ENCODE measurements at places on chromosomes 3 and 15. TPM values are rescaled to one million over a fixed set of nuclear protein-coding genes. Genes with fewer than 3 reads are reported as not detected.

Gene MAGEF1
- total RNA-seq, result 22.9 TPM

DNA sequence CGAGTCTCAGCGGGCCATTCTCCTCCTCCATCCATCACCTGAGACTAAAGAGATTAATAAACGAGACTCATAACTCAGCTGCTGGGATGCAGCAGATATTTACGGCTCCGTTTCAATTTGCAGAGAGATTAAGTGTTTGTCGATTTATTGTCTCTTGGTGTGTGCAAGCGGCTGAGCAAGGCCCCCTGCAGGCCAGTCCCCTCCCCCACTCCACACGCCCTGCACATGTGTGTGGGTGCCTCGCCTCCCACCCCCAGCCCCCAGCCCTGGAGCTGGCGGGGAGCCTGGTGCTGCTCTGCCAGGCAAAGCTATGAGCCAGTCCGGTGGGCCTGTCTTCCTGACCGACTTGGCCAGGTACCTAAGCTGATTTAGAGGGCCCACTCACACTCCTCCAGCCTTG, 63.0 kb downstream of the CYP11A1 start:
- no peak for DNase-seq

Gene IGF2BP2
- 165 TPM for total RNA-seq

GRCh38 chr3:49899815-49900214, 3.9 kb downstream of the MST1R start:
- peak; percentile 52 for DNase-seq

GRCh38 chr15:82649226-82649999, 2.2 kb upstream of the CPEB1 start:
- no peak for DNase-seq

- no peak for DNase-seq
Measured at GRCh38 chr3:181710345-181711291, 1.1 kb upstream of the SOX2 start.

GRCh38 chr3:128383316-128384235, 83.1 kb downstream of the DNAJB8 start:
- DNase-seq, result no peak

DNA sequence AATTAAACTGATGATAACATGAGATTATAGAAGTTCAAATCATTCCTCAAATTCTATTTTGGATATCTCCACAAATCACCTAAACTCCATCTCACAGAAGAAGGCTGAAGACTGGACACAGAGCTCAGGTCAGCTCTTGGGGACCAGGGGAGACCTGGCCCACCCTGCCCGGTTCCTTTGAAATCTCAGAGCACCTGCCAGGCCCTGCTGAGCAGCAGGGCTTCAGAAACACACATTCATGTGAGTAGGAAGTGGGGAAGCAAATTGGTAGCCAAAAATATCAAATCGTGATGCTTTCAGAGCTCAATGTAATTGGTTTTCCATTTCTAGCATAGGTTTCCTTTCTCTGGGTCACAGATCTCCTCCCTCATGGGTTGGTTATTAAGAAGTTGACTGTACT, 76.2 kb downstream of the OCA2 start:
- no peak for DNase-seq

GRCh38 chr3:10194328-10195071, 29.8 kb downstream of the IRAK2 start:
- no peak for DNase-seq

Gene RPUSD2
- 11.5 TPM for total RNA-seq

GRCh38 chr15:69344238-69344637, 45.5 kb downstream of the PAQR5 start:
- no peak for DNase-seq

Gene GHSR
- not detected for total RNA-seq

DNA sequence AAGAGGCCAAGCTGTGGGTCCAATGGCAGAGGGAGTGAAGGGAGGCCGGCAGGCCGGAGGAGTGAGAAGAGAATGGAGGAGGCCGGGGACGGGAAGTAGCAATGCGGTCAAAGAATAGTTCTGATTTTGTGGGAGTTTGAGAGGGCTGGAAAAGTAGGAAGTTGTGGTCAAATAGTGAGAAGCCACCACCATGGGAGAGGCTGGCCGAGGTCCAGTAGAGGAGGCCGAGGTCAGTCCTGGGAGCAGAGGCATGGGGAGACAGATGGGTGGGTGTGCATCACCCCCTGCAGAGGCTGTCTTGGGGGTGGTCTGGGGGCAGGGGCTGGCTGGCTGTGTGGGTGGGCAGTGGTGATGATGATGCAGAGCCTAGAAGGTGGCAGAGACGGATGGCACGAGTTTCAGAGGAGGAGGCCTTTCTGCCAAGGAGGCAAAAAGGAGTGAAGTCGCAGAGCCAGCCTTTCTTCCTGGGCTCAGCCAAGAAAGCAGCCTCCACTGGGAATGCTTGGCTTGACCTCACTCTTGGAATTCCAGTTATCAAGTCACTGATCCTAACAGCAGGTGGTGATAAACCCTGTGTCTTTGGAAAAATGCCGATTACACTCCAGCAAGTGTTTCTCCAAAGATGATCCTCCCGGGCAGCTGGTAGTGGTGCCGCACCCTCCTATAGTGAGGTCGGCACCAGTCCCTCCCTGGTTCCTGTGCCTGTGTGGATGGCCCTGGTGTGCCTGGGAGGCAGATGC, 57.3 kb downstream of the ARNT2 start:
- DNase-seq, result no peak

Gene CLEC3B
- 0.41 TPM for total RNA-seq

GRCh38 chr3:33063651-33064051, 33.3 kb downstream of the GLB1 start:
- DNase-seq, result no peak

All from endothelial cell (in vitro differentiated cells).